Stimulated activated CD8-positive, alpha-beta memory T cell treated with anti-CD3 and anti-CD28 coated beads, Interleukin-15, amount 100 ng/mL, for 48 hours (primary cell): ENCODE measurements at places on chromosomes 13 and 19.

GRCh38 chr19:30135093-30135757, 193.2 kb downstream of the URI1 start:
- no peak for DNase-seq

- DNase-seq: no peak
These were observed 836 bp downstream of the GIPC1 start for GRCh38 chr19:14494910-14495671.

DNA sequence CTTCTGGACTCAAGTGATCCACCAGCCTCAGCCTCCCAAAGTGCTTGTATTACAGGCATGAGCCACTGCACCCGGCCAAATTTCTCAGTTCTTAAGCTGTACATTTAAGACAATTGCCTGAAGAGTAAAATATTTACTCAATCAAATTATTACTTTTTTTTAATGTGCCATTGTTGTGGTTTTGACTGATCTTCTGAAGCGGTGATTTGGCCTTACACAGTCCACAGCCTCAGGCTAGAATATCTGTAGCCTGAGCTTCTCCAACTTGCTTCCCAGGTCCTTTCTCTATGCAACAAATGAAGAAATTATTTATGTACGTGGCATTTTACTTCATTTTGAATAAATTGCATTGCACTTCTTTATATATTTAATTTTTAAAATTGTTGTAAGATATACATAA, 281.3 kb downstream of the KLF5 start:
- DNase-seq: no peak

DNA sequence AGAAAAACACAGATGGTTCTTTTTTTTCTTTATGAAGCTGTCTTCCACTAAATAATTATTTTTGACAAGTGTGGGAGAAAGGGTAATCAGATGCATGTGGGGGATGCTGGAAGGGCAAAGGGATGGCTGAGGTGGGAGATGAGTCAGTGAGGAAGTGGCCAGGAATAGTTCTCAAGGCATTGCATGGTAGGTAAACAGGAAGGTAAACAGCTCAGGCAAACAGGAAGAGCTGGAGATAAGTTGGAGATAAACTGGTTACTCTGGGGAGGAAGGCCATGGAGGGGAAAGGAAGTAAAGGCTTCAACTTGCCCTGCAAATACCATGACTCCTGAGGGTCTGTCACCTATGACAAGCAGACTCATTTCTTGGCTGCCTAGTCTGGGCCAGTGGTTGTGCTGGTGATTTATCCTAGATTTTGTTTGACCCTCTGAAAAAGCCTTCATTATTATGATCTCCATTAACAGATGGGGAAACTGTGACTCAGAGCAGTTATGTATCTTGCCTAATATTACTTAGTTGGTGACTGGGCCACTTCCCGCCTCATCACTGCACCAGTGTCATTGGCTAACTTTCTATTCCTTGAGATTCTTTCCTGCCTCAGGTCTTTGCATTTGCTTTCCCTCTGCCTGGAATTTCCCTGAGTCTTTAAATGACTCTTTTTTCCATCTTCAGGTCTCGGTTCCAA, 17.1 kb downstream of the ACTL9 start:
- DNase-seq: no peak

DNA sequence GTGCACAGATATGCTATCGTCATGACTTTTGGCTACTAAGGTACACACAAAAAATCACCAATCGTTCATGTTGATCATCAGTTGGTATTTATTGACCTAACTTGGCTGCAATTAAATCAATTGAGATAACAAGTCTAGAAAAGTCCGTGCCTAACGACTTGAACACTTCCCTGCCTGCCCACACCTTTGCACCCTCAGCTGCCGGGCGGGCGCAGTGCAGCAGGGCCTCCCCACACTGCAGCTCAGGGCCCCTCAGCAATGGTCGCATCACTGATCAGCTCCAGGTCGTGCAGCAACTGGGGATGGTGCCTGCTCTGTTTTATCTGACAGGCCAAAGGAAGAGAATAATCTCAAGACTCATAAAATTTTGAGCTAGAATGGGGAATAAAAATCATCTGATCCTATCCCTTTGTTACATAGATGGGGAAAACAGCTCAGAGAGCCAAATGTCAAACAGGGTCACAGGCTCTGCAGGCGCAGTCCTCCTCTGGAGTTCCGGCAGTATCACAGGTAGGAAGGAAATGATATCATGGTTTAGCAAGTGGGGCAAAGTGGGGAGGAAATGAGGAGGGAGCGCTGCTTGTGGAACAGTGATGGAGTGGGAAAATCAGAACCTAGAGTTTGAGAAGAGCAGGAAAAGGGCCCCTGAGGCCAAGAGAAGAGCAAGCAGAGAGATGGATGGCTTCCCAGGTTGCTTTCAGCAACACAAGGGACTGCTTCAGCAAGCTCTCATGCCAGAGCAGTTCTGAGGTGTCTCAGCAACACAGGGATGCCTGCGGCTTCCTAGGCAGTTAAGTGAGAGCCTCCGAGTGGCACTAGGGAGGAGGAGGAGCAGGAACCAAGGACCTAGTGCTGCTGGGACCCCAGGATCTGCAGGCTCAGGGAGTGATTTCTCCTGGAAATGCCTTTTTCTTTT, 57.5 kb downstream of the SLC7A1 start:
- DNase-seq: no peak

- DNase-seq: no peak
These were observed 320.3 kb upstream of the EDNRB start for GRCh38 chr13:78238911-78239310.

- DNase-seq: no peak
These were observed 107.7 kb downstream of the RAB20 start for GRCh38 chr13:110453797-110454196.

DNA sequence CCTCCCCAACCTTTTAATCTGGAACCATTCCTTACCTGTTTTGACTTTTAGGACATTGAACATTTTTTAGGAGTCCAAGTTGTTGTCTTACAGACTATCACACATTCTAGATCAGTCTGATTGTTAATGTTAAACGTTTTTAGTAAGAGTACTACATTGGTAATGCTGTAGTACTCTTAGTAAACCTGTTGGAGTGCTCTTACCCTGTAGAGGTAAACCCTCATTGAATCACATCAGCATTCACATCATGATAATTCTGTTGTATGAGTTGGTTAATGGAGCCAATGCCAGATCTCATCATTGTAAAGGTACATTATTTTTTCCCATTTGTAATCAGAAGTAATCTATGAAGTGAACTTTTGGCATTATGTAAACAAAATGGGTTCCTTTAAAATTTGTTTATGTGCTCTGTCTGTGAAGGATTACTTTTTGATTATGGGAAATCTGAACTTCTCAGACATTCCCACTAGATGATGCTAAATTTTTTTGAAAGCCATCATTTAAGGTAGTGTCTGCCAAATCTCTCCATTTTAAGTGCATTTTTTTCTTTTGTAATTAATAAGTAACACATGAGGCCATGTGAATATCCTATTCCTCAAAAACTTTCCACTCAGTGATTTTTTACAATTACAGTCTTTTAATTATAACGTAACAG, 55.2 kb downstream of the VWA8 start:
- no peak for DNase-seq

DNA sequence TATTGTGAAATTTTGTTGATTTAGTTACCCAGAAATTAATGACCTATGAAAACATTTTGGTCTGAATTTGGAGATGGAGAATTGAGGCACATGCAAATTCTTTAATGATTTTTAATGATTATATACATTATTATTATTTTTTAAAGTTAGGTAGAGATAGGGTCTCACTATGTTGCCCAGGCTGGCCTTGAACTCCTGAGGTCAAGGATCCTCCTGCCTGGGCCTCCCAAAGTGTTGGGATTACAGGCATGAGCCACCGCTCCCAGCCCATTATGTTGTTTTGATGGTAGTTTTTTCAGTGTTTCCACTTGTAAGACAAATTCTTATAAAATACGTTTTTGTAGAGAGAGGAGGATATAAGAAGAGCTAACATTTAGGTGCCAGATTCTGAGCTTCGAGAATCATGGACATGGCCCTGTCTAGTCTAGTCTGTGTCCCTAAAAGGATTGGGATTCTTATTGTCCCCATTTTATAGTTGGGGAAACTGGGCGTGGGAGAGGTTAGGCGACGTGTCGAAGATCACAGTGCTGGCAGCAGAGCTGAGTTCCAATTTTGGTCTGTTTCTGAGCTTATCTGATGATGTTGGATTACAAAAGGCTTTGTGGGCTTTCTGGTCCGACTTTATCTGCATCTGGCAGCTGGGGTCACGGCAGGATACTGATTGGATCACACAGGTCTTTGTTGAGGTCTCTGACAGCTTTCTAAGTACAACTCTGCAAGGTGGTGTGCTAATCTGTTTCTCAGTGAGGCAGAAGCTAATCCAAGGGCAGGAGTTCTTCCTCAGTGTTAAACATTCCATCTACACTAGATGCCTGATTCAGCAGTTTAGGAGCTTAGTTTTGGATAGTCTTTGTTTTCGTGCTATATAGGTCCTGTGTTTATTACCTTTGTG, 7.5 kb upstream of the WDR88 start:
- DNase-seq: no peak

- DNase-seq: no peak
These were observed 15.4 kb downstream of the CEBPA start for GRCh38 chr19:33286899-33287298.

GRCh38 chr13:98384739-98385138, 192.2 kb downstream of the STK24 start:
- no peak for DNase-seq

GRCh38 chr13:51912511-51913225, 50.9 kb downstream of the CCDC70 start:
- no peak for DNase-seq
